ENCODE measurements at places on chromosomes 4 and X.

DNA sequence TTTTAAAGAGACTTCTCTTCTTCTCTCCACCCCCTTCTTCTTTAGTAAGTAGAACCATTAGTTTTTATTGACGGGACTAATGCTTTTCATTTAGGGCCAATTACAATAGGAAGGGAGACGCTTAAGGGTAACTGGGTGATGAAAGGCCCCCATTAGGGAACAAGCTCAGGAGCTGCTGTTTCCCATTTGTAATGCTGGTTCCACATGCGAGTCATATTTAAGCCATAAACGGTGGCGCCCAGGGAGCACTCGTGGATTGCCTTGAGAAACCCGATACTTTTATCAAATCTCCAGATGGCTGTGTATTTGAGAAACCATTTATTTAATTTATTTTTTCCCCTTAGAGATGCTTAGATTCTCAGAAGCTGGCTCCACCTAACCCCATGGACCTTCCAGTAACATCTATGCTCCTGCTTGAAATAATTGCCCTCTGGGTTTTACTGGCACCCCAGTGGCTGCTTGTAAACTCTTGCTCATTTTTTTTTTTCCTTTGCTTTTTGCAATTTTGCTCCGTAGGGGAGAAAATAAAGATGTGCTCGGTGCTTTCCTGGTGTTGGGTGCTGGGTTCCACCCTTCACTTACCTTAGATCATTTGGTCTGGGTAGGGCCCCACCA lies 124.2 kb upstream of the MSX1 start:
- DNase-seq: no peak

DNA sequence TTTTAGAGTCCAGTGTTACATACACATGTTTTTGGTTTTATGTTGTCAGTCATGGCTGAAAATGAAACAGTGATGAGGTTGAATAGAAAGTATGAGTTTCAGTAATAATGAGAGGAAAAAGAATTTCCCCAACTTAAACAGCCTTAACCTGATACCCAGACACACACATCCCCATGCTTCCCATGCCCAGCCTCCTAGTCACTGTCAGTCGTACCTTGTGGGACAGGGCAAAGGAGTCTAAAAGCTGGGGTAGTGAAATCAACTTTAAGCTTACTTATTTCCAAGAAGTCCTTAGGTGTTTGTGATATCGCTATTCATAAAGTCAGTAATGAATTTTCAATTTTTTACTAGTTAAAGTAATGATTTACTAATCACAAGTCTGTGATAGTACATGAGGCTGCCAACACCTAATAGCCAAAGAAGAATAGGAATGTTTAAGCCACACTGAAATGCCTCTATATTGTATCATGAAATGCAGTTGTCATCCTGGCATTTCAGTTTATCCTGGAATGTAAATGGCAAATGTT lies 24.3 kb upstream of the GPR34 start:
- DNase-seq: no peak

DNA sequence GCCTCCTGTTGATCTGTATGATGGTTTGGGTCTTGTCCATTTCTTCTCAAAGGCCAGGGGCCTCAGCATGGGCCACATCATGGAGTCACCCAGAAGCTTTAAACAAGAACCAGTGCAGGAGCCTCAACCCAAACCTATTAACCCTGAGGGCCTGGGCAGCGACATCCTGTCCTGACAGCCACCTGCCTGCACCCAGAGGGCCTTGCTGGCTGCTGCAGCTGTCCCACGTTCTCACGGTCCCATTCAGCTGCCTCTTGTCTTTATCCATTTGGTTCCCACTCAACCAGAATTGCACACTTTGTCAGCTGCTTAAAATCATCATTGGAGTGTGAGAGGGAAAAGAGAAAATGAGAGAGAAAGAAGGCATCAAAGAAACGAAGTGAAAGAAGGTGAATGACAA lies 21.6 kb downstream of the C4orf50 start:
- DNase-seq: no peak

DNA sequence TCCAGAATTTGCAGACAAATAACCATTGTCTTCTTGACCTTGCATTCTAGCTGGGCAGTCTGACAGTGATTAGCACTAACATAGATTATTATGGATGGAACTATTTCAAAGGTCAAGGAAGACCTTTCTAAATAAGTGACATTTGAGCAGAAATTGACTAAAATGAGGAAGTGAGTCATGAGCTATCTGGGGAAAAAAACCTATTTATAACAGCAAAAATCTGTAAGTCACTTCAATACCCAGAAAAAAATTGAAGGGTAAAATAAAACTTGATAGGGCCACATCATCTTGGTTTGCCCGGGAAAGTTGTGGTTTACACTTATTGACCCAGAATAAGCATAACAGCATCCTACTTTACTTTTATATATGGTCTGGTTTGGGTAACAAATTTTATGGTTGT lies 414.6 kb upstream of the HS3ST1 start:
- DNase-seq: no peak

DNA sequence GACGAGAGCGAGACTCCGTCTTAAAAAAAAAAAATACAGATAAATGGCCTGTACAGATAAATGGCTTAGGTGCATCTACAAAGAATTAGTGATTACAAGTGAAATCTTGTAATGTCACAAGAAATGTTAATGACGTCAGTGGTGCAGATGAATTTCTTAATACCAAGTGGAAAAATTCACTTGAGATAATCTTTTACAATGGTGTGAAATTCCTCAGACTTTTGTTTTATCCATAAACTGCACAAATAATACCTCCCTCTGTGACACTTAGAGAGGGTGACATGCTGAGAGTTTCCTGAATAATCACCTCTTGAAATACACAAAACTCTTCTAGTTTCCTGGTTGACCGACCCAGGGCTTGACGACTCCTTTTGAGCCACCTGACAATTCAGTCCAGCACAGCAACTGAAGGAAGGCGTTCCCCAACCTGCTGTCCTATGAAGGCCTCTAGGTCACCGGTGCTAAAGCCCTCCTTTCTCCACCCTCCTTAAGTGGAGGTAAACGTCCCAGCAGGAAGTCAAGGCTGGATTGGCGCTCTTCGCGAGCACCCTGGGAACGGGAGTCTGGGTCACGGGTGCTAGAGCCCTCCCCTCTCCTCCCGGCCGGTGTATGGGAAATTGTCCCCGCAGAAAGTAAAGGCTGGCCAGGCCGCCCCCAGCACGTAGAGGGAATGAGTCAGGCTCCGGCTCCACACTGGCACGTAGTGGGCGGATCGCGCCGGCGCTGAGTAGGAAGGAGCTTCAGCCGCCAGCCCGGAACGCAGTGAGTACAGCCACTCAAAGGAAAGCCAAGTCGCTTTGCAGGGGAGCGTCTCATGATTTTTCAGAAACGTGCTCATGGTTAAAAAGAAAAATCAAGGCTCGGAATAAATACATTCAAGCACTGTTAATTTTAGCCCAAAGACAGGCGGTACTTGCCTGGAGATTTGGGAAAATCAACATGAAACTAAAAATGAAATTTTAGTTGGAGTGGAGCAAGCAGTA lies at the start of gene TMEM144:
Gene TMEM144 (plus strand): TSS at position 662 of the 983 bp plus-strand sequence. CDS start 2,182 bp downstream, outside the sequence.
- DNase-seq: no peak

DNA sequence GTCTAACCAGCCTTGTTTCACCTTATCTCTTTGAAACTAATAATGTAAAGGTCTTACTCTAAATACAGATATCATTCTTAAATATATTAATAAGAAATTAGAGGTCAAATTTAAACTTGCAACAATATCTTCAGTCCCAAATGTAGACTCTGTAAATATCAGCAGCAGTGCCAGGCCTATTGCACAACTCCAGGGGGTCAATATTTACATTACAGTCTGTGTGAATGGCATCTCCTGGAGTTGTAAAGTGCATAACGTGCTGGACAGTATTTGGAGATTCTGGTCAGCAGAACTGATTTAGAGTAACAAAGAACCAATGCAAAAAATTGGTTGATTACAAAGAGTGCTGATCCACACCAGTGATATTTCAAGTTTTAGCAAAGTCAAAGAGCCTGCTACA lies 1225.9 kb downstream of the PCDH19 start:
- no peak for DNase-seq

DNA sequence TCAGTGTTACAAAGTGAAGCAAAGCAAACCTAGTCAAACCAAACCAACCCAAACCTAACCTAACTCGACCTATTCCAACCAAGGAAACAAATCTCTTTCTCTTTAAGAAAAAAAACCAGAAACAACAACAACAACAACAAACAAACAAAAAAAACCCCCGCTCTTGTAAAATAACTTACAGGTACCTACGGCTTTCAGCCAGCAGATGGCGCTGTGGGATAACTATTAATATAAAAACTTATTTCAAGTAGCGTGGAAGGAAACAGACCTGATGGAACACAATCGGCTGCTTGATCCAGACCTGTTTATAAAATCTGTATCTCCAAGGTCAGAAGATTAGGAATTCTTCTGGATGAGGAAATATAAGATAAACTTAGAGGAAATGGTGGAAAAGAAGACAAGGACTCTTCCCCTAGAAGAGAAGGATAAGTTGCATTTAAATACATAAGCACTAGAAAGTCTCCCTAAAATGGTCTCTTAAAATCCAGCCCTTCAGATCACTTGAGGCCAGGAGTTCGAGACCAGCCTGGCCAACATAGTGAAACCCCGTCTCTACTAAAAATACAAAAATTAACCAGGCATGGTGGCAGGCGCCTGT lies 34.4 kb upstream of the CDKL5 start:
- DNase-seq: peak; percentile 44

GRCh38 chr4:25703731-25704388 lies 48.2 kb downstream of the SLC34A2 start:
- no peak for DNase-seq

- DNase-seq: no peak
Measured at GRCh38 chr4:112616984-112617383, 19.7 kb downstream of the ZGRF1 start.

- no peak for DNase-seq
Measured at GRCh38 chr4:61397174-61397573, 197.0 kb downstream of the ADGRL3 start.

GRCh38 chr4:176981551-176981950 lies 188.8 kb upstream of the VEGFC start:
- DNase-seq: no peak

DNA sequence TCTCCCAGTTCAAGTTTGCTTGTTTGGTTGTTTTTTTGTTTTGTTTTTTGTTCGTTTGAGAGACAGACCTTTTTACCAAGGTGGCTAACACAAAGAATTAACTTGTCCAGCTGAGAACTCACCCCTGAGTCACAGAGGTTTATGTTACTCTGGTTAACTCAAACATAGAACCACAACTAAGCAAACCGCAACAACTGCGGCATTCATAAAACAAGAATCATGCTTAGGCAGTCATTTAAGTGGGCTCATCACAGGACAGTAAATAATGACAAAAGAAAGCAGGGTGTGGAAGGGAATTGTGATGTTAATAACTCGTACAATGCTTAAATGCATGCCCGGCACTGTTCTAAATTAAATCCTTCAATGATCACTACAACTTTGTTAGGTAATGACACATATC lies 24.7 kb upstream of the IL13RA1 start:
- DNase-seq: no peak

- DNase-seq: no peak
Measured at GRCh38 chr4:189237340-189237739, 703.3 kb upstream of the FRG1 start.

All from activated T-helper 1 cell treated with anti-CD3 and anti-CD28 coated beads, Interleukin-2, amount 50 U/mL, for 16 hours (primary cell).